Kidney glomerular epithelial cell (primary cell): ENCODE measurements at places on chromosomes 5 and 9.

GRCh38 chr9:88732128-88732527 is 197.2 kb downstream of the NXNL2 start:
- no peak for DNase-seq

- DNase-seq, result no peak
Observed at GRCh38 chr9:18396102-18396728, 77.7 kb upstream of the ADAMTSL1 start.

DNA sequence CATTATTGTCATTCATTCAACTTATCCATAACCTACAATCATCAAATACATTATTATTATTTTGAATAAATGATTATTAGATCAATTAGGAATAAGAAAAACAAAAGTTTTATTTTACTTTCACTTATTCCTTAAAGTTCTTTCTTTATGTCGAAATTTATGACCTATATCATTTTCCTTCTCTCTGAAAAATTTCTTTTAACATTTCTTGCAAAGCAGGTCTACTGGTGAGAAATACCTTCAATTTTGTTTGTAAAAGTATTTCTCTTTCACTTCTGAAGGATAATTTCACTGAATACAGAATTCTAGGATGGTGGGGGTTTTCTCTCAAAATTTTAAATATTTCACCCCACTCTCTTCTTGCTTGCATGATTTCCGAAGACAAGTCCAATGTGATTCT is 2.6 kb upstream of the CCNI2 start:
- DNase-seq, result no peak

- DNase-seq, result peak; percentile 74
Observed at GRCh38 chr5:150129813-150130492, 25.7 kb downstream of the PDGFRB start.

DNA sequence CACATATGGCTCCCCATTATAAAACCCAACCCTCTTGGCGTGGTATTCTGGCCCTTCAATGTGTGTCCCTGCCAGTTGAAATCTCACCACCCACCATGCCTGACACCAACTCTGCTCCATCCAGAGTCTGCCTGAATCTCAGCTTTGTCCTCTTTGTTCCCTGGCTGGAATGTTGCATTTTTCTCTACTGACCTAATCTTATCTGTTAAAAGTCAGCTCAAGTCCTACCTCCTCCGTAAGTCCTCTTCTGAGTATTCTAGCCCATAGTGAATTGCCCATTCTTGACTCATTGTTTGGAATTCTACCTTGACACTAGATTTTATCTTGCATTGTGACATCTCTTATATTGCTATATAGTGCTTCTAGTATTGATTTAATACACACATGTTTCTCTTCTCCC is 207.1 kb upstream of the VLDLR start:
- DNase-seq, result peak; percentile 35

DNA sequence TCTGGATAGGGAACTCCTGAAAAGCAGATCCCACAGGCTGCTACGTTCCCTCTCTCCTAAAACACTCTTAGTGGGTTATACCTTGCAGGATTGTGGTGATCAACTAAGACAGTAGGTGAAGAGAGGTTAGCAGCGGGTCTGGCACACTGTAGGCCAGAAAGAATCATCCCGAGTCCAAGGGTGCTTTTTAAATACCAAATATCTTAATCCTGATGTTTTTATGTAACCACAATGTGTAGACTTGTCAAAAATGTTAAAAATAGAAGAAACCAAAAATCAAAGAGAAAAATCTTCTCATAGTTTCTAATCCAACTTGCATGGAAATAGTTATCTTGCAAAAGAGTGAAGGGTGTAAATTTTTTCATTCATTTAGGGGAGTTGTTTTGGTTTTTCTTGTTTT is 52.3 kb upstream of the IFNK start:
- no peak for DNase-seq
